ENCODE measurements at places on chromosomes 1 and 21.

- DNase-seq: no peak
These were observed 21.0 kb upstream of the ERRFI1 start for GRCh38 chr1:8047112-8047511.

DNA sequence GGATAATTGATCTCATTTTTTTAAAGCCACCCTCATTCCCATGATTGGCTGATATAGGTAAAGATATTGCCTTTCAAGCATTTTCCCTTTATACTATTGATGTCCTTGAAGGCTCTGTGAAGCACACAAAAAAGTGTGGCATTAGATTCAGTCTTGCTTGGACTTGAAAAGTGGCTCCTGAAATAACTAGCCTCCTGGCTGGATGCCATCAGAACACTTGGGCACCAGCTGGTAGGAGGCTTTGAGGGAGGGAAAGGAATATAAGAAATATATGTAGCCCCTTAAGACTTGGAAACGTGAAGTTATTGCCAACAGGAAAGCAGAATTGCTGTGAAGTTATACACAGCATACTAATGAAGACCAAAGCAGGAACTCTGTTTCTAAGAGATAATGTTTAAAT lies 14.1 kb downstream of the MTR start:
- no peak for DNase-seq

DNA sequence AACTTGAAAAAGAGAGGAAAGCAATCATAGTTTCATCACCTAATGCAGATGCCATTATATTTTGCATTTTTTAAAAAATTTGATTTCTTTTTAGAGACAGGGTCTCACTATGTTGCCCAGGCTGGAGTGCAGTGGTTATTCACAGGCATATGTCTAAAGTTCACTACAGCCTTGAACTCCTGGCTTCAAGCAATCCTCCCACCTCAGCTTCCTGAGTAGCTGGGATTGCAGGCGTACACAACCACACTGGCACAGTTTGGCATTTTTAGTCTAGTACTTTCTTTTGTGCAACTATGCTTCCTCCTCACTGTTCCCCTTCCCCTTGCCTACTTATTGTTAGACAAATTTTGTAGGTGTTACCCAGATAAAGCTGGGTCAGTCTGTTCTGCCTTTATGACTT lies 18.0 kb downstream of the RHOU start:
- no peak for DNase-seq

DNA sequence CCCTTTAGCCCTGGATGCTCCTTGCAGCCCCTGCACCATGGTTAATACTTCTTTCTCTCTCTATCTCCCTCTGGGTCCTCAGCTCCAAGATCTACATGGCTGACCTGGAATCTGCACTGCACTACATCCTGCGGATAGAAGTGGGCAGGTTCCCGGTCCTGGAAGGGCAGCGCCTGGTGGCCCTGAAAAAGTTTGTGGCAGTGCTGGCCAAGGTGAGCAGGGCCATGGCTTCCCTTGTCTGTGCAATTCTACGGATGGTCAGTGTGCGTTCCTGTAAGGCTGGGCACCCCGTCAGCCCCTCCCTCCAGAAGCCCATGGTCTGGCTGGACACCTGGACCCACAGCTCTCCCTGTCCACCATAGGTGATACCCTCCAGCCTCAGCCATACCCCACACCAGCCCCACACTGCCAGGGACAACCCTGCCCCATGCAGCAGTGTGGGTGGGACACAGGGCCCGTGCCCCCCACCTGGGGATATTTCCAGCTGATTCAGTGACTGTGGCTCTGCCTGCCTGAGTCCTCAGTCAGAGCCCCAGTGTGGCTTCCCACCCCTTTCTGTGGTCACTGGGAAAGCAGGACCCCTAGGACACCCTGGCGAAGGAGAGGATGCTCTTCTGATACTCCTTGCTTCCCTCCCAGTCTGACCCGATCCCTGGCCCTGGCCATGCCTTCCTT lies 31.4 kb downstream of the QSOX1 start:
- DNase-seq: no peak

GRCh38 chr1:110409316-110409715 lies 1.8 kb upstream of the LAMTOR5 start:
- DNase-seq: no peak

GRCh38 chr1:110877364-110877763 lies 4.4 kb downstream of the CD53 start:
- DNase-seq: no peak

- no peak for DNase-seq
These were observed 782 bp downstream of the CSDE1 start for GRCh38 chr1:114756949-114757454.

DNA sequence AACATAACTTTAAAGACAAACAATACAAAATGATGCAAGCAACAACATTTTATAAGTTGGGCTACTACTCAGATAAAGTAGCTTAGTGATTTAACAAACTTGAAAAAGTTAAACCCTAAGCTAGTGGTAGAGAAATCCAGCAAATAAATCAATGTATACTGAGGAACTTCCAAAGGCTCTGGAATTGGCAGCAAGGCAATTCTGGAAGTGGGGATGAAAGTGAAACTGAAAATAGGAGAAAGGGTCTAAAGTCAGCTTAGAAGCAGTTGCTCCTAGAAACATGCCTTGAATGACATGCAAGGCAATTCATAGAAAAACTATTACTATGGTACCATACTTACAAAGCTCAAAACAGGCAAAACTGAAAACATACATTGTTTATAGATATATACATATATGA lies 90.0 kb upstream of the CAMK1G start:
- DNase-seq: no peak

- no peak for DNase-seq
These were observed 820 bp downstream of the NUP210L start for GRCh38 chr1:154154053-154154452.
